ENCODE measurements at places on chromosomes 3 and 15.

DNA sequence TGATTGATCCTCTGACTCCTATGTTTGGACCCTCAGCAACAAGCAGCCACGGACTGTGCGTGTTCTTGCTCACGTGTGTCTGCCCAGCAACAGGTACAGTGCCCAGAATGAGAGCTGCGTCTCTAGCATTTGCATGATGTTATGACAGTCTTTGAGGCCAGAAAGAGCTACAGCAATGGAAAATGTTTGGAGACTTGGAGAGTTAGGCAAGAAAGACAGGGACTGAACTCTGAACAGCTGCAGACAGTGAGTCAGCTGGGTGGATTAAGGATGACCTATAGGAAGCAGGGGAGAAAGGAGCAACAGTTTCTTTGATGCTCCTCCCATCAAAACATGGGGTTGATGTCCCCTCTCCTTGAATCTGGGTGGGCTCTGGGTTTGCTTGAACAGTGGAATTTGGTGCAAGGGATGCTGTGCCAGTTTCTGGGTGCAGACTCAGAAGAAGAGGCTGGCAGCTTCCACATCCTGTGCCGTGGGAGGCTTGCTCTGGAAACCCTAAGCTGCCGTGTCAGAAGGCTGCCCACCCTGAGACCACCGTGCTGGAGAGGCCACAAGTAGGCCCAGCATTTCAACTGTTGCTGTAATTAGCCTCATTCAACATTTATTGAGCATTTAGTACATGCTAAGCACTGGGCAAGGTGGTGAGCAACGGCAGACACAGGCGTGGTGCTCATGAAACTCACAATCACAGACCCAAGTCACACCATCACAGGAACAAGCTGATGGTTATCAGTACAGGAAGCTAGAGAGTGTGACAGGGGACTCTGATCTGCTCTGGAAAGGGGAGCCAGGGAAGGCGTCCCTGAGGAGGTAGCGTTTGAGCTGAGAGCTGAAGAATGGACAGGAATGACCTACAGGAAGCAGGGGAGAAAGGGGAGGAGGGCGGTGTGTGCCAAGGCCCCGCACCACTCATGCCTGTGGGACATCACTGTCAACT, 21.7 kb downstream of the CCR9 start:
- peak; percentile 24 for DNase-seq

DNA sequence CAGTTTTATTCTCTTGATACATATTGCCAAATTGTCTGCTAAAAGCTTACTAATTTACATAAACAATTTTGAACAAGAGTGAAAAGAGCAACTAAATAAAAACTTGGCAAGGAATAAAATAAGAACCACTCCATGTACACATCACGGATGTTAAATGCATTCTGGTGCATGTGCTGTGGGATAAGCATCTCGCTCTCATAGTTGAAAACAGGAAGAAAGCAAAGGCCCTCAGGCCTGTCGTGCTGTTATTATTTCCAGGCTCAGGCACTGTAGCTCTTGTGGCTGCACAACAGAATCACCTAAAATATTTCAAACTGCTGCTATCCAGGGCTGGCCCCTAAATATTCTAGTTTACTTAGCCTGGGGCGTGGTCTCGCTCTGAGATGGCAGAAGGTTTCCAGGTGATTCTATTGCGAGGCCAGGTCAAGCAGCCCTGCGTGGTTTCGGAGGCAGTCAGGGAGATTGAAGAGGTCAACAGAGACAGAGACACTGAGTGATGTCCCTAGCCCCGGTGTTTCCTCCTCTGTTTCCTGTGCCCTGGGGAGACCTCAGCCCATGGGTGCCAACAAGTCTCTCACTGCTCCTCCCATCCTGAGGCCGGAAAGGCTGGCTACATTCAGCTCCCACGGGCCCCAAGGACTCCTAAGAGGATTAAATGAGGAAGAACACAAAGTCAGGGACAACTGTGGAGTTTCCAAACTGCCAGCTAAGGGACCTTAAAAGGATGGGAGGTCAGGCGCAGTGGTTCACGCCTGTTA, 18.2 kb upstream of the PDIA5 start:
- DNase-seq: no peak

DNA sequence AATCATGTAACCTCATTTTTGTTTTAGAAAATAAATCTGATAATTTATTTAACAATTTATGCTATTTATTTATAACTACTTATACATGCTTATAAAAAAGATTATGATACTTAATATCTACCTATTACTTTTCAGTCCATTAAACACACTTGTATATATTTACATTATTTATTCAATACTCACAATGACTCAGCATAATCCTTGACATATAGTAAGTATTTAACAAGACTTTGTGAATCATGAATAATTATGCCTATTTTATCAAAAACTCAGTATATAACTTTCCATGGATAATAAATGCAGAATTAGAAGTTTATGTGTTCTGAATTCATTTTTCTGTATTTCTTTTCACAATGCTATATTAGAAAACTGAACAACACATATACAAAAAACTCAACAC, 266.0 kb upstream of the STAC start:
- DNase-seq: no peak

- no peak for DNase-seq
These were observed 741.4 kb upstream of the CCDC54 start for GRCh38 chr3:106635826-106636225.

- DNase-seq: no peak
These were observed 453.1 kb downstream of the IL5RA start for GRCh38 chr3:2656806-2657777.

DNA sequence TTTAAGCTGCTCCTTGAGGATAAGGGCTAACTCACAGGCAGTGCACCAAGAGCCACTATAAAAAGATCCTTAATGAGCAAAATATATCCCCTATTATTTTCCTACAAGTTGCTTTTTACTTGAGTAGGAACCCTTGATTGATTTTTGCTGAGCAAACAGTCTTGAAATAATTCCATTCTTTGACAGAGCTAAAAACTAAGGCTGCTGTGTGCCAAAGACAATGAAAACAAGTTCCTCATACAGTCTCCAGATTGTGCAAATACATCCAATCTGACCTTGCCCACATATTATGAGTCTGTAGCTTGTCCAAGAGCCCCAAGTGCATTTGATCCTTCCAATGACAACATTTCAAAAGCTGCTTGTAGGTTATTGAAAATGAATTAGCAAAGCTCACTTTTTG, 15.0 kb downstream of the PRKAR2A start:
- no peak for DNase-seq

GRCh38 chr3:104992676-104993075, 374.0 kb upstream of the ALCAM start:
- DNase-seq: no peak

GRCh38 chr3:89072642-89073041, 34.8 kb upstream of the EPHA3 start:
- DNase-seq: no peak

GRCh38 chr3:138867996-138868395, 33.3 kb upstream of the PIK3CB start:
- no peak for DNase-seq

GRCh38 chr3:164222197-164222596, 856.1 kb downstream of the SI start:
- DNase-seq: no peak

DNA sequence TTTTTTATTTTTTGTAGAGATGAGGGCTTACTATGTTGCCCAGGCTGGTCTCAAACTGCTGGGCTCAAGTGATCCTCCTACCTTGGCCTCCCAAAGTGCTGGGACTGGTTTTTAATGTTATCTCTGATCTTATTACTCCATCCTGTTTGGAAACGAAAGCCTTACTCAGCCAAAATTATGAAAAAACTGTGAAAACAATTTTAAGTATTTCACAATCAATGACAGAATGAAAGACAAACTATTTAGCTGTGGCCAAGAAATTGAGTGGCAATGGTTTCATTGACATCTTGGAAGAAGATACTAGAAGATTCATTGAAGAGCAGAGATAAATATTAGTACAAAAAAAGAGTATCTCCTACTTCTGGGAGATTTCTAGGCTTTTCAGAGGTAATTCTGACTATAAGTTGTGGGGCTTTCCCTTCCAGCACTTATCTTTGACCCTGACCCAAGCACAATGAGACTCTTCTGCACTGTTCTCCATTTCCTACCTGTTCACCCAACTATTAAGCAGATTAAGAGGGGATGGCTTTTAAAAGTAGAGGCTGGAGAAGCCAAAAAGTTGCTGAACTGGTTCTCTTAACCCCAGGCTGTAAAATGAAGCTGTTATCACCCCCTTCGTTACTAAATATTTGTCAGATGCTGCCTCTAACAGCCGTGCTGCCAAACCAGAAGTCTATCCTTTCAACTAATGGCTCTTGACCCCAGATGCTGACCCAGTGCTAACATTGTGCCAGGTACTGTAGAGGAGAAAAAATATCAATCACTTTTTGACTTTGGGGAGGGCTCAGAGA, 14.2 kb upstream of the SLC25A36 start:
- DNase-seq: no peak

GRCh38 chr3:143731776-143732175, 116.5 kb downstream of the SLC9A9 start:
- DNase-seq: no peak

- no peak for DNase-seq
These were observed 67.4 kb downstream of the SH3GL3 start for GRCh38 chr15:83514584-83514983.

DNA sequence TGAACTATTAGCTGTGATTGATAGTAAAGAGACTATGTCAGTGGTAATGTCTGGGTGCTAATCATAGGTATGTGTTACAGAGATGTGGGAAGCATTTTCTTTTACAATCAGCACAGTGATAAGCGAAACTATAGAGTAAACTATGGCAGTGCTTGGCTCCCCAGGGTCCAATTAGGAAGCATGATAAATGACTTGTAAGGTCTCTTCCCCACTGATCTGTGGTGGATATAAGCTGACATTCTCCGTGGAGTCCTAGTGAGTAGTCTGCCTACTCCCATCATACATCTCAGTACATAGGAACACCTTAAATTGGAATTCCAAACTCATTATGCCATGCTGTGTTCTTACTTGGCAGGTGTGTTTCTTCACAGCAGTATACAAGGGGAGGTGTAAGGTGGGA, 204.2 kb downstream of the GAP43 start:
- DNase-seq: no peak

DNA sequence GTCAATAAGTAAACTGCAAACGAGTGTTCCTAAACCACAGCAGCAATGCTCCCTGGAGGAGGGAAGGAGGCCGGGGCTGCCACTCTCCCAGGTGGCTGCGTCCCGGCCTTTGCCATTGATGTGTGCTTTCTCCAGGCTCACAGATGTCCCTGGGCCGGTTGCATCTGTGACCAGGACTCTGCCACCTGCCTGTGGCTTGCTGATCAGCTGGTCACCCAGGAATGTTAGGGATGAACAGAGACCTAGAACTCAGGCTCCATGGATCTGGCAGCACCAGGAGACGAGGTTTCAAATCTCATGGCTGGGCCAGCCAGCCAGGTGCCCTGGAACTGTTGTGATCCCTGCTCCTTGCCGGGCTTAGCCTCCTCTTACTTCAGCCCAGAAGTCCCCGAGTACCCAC, 65.7 kb downstream of the KLF15 start:
- no peak for DNase-seq

- no peak for DNase-seq
These were observed 193.1 kb downstream of the EPHA3 start for GRCh38 chr3:89300526-89300925.

Data from AG04449 (cell line).